ENCODE measurements at places on chromosomes 6 and 20. TPM values are rescaled to one million over a fixed set of nuclear protein-coding genes. Genes with fewer than 3 reads are reported as not detected.

GRCh38 chr20:48026981-48027592, 241.8 kb upstream of the SULF2 start:
- no peak for DNase-seq

Gene CNKSR3
- total RNA-seq: 4.1 TPM

GRCh38 chr20:50930976-50931305, 296 bp downstream of the ADNP start:
- DNase-seq: peak; percentile 76

Gene TSBP1
- not detected for total RNA-seq

DNA sequence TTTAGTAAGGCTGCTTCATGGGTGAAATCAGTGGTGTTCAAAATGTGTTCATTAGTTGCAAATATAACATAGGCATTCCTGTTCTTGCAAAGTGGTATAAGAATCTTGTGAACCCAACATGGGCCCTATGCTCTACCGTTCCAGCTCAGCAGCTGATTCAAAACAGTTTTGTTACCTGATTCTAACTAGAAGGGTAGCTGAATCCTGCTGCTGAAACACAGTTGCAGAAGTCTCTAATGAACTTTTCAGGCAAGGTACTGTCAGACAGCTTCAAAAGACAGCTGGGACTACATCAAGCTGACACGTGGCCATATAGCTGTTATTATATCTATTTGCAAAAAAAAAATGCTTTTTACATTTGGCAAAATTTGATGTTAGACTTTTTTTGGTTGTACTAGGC, 22.7 kb downstream of the THEMIS start:
- DNase-seq: no peak

DNA sequence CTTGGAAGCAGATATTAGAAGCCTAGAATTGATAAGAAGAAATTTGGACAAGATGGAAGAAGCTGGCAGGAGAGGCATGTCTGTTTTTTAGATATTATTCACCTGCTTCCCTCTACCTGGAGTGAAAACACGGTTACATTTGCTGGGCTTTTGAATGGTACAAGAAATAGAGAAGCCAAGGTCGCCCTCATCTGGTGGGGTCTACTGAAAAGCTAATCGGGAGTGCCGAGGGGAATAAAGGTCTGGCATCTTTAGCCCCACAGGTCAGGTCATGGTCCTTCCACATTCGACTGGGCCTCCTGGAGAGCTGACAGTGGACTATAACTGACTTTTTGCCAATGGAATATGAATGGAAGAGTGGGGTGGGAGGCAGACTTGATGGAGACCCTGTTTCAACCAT, 4.6 kb upstream of the C2 start:
- DNase-seq: no peak

- DNase-seq: no peak
Observed at GRCh38 chr20:33866398-33867100, 55.4 kb downstream of the CHMP4B start.

GRCh38 chr20:33732166-33732970, 572 bp downstream of the ZNF341 start:
- peak; percentile 23 for DNase-seq

Gene TINAG
- total RNA-seq: 0.41 TPM

DNA sequence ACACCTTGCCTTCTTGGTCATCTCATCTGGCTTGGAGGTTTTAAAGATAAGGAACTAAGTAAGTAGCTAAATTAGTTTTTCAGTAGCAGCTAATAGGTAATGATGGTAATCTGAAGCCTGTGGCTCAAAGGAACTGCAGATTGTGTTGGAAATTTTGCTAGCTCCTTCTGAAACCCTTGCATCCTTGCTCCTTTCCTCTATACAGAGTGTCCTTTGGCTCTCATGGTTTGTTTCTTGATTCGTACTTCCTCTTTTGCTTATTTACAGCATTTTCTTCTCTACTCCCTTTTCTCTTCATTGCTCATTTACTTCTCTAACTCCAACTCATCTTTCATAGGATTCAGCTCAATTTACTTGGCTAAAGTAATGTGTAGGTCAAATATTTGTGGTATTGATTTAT, 19.0 kb downstream of the LRRC1 start:
- DNase-seq: no peak

- no peak for DNase-seq
Observed at GRCh38 chr6:135870722-135871121, 19.2 kb downstream of the PDE7B start.

GRCh38 chr20:297925-298775, 780 bp downstream of the ZCCHC3 start:
- DNase-seq: peak; percentile 72

Gene ZKSCAN4
- total RNA-seq: 9.4 TPM

Gene RIPPLY2
- total RNA-seq: 21.6 TPM

GRCh38 chr20:22512911-22513489, 71.4 kb downstream of the FOXA2 start:
- DNase-seq: no peak

- no peak for DNase-seq
Observed at GRCh38 chr6:75176076-75176582, 29.7 kb downstream of the COL12A1 start.

DNA sequence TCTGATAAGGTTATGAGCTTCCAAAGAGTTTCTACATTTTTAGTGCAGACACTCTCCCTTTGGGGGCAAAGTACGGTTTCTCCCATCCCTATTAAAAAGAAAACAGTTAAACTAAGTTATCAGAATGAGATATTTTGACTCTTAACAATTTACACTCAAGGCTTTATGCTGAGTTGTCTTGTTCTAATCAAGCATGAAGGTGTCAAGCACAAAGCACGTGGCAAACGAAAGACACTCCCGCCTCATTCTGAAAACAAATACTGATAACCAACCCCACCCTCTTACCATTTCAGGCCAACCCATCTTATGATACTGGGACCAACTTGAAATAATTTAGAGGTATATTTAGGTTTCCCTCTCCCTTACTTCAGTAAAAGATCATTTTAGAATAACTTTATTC, 24.3 kb downstream of the OR14J1 start:
- DNase-seq: no peak

Gene CPNE5
- 12.6 TPM for total RNA-seq

DNA sequence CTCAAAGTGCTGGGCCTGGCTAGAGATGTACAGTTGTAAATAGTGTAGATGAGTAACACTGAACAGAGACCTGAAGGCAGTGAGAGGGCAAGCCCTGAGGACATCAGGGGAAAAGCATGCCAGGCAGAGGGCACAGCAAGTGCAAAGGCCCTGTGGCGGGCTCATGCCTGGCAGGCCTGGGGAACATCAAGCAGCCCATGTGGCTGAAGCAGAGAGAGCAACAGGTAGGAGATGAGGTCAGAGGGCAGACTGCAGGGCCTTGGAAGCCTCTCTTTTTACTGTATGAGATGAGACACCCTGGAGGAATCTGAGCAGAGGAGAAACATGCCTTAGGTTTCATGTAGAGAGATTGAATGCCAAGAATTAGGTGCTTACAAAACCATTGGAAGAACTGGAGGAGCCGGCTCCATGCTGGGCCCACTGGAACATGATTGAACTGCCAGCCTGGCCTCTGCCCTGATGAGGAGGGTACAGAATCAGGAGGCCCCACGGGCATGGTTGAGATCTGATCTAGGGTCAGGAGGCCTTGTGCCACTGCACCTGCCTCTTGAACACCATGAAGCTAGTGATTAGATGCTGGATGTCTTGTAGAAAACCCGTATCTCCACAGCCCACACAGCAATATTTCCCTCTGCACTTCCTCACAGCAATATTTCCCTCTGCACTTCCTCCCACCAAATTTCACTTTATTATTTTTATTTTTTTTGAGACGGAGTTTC, 5.9 kb upstream of the HMGA1 start:
- no peak for DNase-seq

Gene PSORS1C1
- total RNA-seq: not detected

Gene XKR7
- 9.8 TPM for total RNA-seq

Gene SAMHD1
- total RNA-seq: 48.5 TPM

DNA sequence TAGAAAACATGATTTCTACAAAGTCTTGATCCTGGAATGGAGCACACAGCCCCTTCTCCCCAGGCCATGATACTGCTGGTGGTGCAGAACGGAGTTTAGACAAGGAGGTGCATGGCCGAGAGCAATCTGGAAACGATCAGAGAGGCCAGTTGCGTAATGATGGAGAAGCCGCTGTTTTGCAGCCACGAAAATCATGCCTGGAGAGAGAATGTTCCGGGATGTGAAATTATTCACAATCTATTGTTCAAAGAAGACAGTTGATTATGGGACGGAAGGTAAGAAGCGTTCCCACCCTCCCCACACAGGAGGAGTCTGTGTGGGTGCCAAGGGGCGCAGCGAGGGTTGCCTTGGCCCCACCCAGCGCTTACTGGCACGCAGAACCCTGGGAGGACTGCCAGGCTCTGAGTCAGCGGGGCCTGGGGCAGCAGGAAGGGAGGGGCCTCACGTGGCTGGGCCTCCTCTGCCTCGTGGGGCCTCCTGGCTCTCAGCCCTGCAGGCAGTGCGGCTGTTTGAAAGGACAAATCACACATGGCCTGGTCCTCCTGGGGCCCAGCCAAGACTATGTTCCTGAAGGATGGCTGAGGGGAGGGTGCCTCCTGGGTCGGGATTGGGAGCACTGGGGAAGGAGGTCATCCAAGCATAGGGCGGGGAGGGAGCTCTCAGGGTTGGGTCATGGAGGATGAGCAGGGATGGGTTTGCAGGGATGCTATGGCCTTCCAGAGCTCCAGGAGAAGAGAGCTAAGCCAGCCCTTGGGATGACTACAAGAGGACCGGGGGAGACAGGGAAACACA, 8.7 kb upstream of the AP5S1 start:
- peak; percentile 77 for DNase-seq

DNA sequence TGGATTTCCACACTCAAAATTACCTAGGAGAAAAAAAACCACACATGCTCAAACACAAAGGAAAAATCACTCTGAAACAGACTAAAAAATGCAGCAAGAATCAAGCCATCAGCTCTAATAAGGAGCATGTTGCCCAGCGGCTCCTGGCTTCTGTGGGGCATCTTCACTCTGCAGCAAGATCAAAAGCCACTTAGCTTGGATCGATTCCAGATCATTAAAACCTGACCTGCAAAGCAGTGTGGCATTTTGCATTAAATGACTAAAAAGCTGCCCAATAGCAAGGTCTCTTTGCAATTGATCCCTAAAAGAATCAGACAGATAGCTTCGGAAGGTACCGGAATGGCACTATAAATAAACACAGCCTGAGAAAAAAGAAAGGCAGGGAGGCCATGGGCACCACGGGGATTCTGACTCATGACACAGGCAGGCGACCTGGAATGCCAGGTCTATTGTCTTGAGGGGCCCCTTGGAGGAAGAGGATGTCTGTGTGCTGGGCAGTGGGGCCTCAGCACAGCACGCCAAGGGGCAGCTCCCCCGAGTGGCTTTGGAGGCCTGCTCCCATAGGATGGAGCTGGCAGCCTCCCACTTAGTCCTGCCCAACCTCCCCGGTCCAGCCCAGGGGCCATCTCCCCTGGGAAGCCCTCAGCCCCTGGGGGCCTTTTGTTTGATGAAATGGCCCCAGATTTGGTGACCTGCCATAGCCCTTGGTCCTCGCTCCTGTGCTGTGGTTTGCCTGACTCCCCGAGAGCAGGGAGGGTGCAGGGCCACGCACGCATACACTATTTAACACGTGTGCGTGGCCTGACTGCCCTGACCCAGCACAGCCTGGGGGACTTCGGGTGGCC, 7.6 kb downstream of the LEMD2 start:
- peak; percentile 31 for DNase-seq

GRCh38 chr6:49457771-49458170, 5.3 kb downstream of the MMUT start:
- DNase-seq: no peak

GRCh38 chr20:24993337-24994185, 1.0 kb upstream of the APMAP start:
- DNase-seq: peak; percentile 40

Gene CTCFL
- not detected for total RNA-seq

Gene FAM83D
- total RNA-seq: 2.4 TPM

DNA sequence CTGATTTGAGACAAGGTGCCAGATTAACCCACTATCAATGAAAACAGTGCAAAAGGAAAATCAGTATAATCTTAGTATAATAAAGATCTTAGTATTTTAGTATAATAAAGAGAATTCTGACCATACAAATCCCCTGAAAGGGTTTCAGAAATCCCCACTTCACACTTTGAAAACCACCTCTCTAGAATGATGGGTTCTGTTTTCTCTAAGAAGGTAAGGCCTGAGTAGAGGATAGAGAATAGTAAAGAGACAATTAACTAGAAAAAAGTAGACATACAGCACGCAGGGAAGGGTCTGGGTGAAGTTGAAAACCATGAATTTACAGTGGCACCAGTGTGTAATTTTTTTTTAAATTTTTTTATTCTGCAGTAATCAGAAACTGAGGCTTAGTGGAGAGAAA, 73.6 kb downstream of the REV3L start:
- DNase-seq: no peak

Gene C6orf89
- total RNA-seq: 28.9 TPM

DNA sequence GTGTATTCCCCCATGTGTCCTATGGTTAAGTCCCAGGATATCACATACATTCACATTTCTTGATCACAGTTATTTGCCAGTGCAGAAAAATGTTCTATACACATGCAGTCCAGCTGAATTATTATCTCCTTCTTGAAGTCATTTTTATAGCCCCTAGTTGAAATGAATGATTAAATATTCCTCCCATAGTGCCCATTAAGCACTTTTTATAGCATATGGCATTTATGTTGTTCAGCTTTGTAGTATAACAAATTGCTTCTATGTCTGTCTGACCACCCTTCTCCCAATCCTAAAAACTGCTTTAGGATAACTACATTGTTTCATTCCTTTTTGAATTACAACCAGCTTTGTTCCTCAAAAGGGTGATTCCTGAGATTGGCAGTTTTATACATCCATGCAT, 123.5 kb downstream of the ADGRB3 start:
- DNase-seq: no peak

Gene CRYBG1
- under 0.01 TPM for total RNA-seq

DNA sequence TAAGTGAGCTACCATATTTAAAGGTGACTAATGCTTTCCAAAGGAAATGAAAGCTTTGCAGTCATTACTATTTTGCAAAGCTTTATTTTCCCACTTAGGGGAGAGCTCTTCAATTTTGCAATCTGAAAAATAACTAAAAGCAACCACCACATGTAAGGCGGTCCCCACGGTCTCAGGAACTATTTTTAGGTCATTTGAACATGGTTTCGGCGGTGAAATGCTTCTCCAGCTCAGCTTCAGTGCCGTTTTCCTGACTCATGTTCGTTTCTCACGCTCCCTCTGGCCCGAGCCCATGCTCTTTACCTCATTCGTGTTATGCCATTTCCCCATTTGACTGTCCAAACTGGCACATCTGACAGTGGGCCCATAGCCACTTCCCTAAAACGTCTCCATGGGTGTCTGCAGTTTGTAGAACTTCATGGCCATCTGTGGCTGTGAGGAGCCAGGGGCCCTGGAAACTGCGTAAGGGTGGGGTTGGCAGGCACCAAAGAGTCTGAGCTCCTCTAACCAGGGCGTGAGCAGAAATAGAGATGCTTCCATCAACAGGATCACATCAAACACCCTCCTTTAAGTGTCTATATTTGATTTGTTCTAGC, 46.5 kb downstream of the ADTRP start:
- no peak for DNase-seq

Gene FNDC1
- 1.2 TPM for total RNA-seq

DNA sequence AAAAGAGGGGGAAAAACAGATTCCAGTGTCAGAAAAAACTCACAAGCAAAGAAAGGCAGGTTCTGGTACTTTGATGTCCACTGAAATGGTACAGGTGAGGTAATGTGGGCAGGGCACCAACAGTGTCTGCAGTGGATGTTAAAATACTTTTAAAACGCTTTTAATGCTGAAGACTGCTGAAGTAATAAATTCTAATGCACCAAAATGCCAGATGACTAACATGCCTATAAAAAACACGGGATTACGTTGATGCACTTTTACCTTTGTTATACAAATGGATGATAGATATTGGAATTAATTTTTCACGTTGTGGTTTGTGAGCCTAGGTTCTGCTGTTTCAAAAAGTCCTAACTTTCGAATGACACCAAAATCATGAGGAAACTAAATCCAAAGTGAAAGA, 83.3 kb downstream of the TINAG start:
- no peak for DNase-seq

Measured in frontal cortex (tissue), 4 donors.